Keratinocyte (primary cell): ENCODE measurements at places on chromosomes 16 and 17.

- DNase-seq: no peak
Measured at GRCh38 chr16:77834635-77835540, 46.5 kb downstream of the VAT1L start.

DNA sequence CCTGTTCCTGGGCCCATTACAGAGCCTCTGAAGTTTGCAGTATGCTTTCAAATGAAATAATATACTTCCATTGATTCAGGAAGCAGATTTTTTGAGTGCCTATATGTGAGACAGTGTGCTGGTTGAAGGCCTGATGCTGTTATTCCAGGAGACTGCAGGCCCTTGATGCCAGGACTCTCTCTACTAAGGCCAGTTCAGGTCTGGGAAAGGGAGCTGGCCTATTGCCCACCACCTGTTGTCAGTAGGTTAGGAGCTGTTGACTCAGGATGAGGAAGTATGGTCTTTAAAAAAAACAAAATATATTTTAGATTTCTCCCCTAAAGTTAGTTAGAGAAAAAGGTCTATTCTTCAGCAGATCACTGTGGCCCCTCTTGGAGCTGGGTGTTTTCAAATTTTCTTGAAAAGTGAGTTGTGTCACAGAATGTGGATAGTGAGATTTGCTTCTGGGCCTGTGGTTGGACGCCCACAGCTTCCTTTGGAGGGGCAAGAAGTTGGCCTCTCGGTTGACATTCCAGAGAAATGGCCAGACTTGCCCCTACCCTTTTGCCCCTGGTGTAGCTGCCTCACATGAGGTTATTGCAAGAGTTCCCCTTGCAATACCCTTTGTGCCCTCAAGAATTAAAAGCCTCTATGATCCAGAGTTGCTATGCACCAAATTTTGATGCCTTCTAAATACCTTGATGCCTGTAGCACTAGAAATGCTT is 7.9 kb downstream of the ESRP2 start:
- DNase-seq: no peak

DNA sequence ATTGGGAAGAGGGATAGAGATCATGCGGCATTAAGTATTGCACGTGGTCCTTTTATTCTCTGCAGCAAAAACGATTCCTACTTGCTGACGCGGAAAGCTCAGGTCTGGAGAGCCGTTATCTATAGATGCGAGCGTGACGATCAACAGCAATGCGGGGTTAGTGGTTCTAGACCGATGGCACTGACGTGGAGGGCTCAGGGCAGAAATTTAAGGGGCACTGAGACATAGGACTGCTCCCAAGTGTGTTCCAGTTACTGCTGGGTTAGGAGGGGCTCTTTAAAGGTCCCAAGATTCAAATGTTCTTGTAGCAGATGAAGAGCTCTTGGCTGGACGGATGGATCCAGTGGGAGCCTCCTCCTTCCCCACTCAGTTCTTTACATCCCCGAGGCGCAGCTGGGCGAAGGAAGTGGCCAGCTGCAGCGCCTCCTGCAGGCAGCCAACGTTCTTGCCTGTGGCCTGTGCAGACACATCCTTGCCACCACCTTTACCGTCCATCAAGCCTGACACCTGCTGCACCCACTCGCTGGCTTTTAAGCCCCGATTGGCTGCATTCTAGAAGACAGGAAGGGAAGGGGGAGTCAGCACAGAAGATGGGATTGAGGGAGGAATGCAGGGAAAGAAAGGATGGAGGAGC is 732 bp upstream of the EXOSC6 start:
- no peak for DNase-seq

DNA sequence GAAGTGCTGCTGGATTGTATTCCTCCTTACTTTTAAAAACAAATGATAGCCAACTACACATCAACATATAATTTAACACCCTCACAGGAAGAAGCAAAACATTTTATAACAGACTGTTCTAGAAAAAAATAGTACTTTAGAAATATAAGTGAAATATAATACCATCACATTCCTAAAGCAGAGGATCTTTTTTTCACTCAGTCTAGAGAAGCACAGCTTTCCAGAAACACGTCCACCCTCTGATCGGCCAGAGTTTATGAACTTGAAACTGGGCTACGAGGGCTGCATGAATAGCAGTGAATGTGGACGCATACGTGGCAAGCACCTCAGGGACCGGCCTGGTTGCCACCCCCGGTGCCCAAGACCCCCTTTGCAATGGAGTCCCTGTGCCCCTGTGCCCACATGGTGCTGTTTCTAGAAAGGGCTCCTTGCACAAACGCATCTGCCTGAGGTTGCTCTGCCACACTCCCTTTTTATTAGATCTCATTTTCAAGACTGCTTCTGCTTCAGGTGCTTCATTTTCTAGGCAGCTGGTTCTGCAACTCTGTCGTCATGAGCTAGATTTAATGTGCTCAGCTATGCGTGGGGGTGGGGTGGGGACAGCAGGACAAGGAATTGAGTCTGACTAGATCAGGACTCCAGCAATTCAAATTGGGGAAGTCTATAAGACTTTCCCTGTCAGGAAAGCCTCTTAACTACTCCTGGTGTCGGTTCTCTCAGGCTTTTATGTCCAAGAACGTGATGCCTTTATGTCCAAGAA is 29.1 kb upstream of the ERN1 start:
- no peak for DNase-seq

DNA sequence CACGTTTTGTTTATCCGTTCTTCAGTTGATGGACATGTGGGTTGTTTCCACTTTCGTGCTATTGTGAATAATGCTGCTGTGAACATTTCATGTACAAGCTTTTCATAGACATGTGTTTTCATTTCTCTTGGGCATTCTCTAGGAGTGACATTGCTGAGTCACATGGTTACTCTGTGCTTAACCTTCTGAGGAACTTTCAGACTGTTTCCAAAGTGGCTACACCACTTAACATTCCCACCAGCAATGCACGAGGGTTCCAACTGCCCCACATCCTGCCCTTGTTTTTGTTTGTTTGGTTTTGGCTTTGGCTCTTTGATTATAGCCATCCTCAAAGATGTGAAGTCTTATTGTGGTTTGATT is 14.2 kb upstream of the PEMT start:
- no peak for DNase-seq

GRCh38 chr17:69763503-69763902 is 311.5 kb upstream of the KCNJ16 start:
- no peak for DNase-seq

DNA sequence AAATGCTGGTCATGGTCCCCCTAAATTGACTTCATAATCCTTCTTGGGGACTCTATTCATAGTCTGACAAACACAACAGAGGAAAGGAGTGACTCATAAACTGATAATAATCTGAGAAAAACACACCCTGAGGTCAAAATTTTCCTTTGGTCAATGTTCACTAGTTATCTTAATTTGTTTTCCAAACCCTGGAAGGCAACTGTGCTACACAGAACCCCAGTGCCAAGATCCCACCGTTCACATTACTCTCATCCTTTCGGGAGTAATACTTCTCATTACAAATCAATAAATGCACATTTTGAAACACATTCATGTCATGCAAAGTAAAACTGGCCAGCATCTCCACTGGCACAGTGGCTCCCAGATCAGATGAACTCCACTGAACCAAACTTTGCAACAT is 23.2 kb downstream of the COIL start:
- DNase-seq: no peak
